ENCODE measurements at places on chromosomes 5 and 9.

- DNase-seq: no peak
Observed at GRCh38 chr5:55313870-55314617, 6.3 kb downstream of the MTREX start.

- no peak for DNase-seq
Observed at GRCh38 chr9:135865531-135865930, 41.8 kb downstream of the CAMSAP1 start.

DNA sequence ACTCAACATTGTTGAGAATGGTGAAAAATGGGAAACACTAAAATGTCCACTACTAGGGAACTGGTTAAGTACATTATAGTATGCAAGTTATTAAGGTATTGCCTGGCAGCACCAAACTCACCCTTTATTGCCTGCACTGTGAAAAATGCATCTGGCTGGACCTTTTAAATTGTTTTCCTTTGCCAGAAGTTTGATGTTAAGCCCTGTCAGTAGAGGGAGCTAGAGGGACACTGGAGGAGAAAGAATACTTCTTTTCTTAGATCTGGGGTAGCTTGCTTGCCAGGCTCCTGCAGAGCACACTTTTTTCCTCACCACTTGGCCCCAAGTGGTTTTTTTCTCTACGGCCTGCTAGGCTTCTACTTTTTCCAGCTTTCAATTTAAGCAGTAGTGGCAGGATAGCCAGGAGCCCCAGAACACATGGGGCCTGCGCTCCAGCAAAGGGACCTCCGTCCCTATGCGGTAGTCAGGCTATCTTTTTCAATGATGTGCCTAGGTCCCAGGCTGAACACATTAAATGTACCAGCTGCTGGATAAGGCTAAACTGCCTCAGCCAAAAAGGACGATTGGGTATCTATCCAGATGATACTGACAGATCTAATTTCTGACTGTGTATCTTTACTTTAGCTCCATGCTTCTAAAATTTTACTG is 8.0 kb upstream of the HABP4 start:
- no peak for DNase-seq

- no peak for DNase-seq
Observed at GRCh38 chr5:176788941-176789872, 21.2 kb upstream of the UNC5A start.

DNA sequence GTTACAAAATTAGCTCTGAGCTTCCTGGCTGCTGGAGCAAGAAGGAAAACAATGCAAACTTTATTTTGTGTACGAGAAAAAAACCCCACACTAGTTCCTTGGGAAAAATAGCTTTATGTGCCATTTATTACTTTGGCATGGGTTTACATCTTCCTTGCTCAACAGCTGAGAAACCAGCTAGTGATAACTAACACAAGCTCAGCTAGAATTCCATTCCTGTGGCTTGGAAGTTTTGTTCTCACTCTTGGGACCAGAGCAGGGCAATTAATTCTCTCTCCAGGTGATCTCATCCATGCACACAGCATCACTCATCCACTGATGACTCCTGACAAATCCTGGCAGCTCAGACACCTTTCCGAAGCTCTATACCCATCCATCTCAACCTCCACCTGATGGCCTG is 104.1 kb downstream of the CRB2 start:
- DNase-seq: no peak

DNA sequence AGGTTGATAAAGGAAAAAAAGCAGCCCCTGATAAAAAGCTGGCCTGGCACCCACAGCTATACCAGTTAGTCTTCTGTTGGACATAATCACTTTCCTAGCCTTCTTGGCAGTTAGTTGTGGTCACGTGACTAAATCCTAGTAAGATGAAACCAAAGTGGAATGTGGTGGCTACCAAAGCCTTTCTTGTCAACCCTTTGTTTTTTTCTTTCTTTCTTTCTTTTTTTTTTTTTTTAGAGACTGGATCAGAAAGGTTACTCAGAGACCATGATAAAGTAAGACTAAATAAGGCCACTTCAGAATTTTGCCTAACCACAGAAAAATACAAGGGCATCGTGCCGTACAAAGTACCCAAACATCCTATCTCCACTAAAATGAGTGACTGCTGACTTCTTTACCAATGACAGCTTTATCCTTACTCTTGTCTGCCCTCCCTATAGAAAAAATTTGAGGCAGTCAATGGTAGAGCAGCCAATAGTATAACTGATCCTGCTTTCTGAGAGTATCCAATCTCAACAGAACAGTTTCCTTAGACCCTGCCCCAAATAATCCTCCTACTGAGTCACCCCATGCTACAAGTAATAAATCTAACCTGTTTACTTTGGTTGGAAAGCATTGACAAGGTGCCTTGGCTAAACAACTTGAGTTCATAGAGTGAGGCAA is 14.2 kb upstream of the KIF27 start:
- no peak for DNase-seq

DNA sequence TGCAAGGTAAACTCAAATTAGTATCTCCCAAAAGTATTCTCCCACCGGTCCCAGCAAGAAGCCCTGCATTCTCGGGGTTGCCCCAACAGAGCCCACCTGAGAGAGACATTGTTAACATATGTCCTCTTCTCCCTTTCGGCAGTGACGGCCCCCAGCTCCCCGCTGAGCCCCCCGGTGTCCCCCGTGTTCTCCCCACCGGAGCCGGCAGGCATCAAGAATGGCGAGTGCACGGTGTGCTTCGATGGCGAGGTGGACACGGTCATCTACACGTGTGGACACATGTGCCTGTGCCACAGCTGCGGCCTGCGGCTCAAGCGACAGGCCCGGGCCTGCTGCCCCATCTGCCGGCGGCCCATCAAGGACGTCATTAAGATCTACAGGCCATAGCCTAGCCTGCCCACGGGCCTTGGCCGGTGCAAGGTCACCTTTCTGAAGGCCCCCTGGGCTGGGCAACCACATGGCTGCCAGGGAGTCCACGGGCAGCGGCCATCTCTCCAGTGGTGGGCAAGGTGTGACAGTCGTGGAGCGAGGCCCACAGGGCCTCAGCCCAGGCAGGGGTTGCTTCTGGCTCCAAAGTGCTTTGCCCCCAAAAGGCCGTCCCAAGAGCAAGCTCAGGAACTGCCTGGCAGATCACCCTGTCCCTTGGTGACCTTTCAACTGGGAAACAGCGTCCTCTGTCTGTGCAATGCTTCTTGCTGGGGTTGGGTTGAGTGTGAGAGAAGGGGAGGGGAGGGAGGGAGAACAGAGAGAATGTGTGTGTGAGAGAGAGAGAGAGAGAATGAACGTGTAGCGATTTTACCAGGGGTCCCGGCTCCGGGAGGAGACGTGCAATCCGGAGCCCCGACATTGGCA is 45.7 kb downstream of the NEURL1B start:
- DNase-seq: no peak
